ENCODE measurements at places on chromosomes 13 and 19.

- no peak for DNase-seq
Measured at GRCh38 chr13:65472336-65472735, 1757.8 kb downstream of the PCDH9 start.

DNA sequence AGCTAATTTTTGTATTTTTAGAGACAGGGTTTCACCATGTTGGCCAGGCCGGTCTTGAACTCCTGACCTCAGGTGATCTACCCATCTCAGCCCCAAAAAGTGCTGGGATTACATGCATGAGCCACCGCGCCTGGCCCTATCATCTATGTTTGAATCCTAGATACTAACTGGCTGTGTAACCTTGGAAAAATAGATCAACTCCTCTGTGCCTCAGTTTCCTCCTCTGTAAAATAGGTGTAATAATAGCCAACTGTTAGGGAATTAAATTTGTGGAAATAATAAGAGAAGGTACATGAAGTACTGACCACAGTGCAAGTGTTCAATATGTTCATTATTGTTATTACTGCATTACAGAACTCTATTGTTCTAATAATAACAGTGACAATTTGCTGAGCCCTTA lies 4.3 kb downstream of the SPTBN4 start:
- DNase-seq, result no peak

DNA sequence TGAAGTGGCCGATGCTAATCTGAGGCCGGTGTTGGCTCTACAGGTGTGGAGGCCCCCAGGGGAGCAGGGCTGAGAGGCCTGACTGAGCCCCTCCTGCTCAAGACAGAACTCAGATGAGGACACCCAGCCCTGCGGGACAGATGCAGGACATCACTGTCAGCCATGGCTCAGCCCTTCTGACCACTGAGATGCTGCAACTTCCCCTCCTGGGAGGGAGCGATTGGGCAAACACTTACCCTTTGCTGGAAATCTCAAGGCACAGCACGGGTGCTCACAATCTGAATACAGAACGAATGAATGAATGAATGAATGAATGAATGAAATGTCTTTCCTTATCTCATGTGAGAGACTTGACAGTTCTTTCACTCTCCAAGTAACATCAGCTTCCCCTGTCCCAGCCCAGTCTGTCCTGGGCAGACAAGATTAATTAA lies 3.5 kb upstream of the SIGLEC7 start:
- DNase-seq, result no peak

DNA sequence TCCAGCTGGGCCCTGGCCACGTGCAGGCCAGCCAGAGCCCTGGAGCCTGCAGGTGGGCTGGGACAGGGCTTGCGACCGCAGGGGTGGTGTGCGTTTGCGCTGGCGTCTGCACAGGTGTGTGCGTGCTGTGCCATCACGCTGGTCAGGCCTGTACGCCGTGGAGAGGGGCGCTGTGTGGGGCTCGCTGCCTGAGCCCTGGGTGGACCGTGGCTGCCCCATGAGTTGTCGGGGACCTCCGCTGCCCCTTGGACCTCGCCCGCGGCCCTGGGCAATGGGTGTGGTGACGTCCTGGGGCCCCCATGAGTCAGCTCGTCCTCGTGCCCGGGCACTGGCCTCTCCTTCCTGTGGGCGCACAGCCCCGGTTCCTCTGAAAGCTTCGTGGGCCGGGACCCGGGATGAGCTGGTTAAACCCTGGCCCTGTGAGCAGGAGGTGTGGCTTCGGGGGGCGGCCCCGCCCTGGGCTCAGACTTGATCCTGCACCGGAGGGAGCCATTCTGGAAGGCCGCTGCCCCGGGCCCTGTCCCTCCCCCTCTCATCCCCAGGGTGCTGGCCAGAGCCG lies 6.8 kb downstream of the CSNK1G2 start:
- no peak for DNase-seq

DNA sequence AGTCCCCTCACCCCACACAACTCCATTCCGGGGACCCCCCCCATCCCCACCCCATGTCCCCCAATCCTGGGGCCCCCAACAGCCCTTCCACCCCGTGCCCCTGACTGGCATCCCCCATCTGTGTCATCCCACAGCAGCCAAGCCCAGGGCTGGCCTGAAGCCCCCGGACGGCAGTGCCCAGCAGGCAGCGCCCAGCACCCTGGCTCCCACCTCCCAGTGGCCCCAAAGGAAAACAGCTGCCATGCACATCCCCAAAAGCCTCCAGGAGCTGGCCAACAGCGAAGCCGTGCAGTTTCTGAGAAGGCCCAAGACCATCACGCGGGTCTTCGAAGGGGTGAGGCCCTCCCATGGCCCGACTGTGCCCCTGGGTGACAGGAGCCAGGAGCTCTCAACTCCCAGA lies 1.4 kb downstream of the SYNGR4 start:
- no peak for DNase-seq

All from stimulated activated CD8-positive, alpha-beta memory T cell treated with anti-CD3 and anti-CD28 coated beads, Interleukin-15, amount 100 ng/mL, for 1 hour (primary cell).